HT-29 (cell line): ENCODE measurements at places on chromosomes 4 and X.

GRCh38 chrX:101478366-101478765 lies 6.9 kb upstream of the ARMCX4 start:
- no peak for DNase-seq

- DNase-seq = peak; percentile 30
Observed at GRCh38 chrX:78514852-78515251, 144.3 kb downstream of the RTL3 start.

- DNase-seq = no peak
Observed at GRCh38 chr4:31194823-31195222, 474.7 kb downstream of the PCDH7 start.

- DNase-seq = no peak
Observed at GRCh38 chr4:74501579-74501978, 56.6 kb downstream of the AREG start.

GRCh38 chr4:120994521-120994920 lies 72.0 kb upstream of the PRDM5 start:
- DNase-seq = no peak
